ENCODE measurements at places on chromosomes 1 and 21.

GRCh38 chr1:47569681-47570470, 132.0 kb downstream of the FOXD2 start:
- DNase-seq: no peak

GRCh38 chr1:197808880-197809279, 33.6 kb upstream of the DENND1B start:
- no peak for DNase-seq

DNA sequence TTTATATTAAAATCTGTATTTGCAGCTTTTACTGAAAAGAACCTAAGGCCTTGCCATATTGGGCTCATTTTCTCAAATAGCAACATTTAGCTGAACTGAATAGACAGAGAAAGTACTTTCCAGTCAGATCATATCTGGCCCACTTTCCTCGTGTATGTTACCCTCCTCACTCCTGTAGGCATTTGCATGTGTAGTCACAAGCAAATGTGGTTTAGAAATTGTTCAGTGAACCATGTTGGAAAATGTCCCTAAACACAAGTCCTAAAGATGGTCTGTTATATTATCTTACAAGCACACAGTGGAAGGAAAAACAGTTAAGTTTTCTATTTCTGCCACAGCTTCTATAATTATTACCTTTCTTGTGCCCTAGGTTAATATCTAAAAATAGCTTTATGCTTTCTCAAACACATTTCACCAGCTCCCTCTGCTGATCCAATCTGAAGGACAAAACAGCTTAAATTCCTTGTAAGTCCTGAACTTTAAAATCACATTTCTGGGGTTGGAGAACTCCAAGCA, 606 bp upstream of the FMO4 start:
- no peak for DNase-seq

DNA sequence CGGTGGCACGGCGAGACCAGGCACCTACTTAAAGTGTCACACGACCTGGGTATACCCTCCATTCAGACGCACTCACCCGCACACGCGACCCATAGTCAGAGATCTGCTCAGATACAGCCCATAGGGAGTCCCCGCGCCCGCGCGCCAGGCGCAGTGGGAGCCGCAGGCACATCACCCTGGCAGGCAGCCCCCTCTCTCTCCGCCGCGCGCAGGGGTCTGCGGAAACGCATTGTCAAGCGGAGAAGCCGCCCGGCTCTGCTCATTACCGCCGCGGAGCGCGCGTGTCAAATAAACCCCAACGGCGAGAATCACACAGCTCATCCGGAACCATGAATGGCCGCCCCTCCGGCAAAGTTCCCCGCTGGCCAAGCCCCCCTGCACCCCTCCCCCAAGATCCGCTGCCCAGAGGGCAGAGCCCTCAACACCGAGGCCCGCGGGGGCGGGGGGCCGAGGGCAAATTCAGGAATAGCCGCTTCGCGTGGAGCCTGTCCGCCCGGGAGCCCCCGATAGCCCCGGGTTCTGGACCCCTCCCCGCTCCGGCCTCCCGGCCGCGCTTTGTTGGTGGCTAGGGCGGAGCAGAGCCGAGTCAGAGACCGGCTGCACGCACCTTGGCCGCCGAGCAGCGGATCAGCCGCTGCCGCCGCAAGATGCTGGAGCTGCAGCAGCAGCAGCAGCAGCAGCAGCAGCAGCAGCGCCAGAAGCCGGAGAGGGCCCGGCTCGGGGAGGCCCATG, 522 bp downstream of the LRP8 start:
- DNase-seq: peak; percentile 47

DNA sequence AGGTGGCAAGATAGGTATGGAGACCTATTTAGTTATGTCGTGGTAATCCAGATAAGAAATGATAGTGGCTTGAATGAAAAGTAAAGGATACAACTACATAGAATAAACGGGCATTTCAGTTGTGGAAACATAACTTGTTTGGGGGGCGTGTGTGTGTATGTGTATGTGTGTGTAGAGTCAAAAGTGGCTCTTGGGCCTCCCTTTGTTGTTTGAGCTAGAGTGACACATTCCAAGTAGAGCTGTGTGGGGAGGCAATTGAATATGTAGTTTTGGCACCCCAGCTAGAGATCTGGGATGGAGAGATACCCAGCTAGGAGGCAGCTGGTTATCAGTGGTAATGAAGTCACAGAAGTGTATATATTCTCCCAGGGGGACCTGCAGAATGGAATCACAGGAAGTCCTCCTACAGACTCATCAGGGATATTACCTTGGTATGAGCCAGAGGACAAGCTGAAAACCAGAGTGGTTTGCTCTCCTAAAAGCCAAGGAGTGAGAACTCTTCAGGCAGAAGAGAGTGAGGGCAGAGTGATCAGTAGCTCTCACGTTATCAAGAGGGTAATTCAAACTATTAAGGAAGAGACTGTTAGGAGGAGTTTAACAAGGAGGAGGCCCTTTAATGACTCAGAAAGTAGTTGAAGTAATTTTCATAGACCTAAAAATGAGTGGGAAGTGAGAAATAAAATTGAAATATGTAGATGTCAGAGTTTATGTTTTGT, 5.1 kb downstream of the CR1L start:
- DNase-seq: no peak

GRCh38 chr1:62912028-62912638, 128.2 kb downstream of the ATG4C start:
- no peak for DNase-seq

- DNase-seq: no peak
Measured at GRCh38 chr1:5662744-5663126, 329.5 kb downstream of the NPHP4 start.

- DNase-seq: peak; percentile 25
Measured at GRCh38 chr1:152189657-152190442, 30.8 kb upstream of the RPTN start.

DNA sequence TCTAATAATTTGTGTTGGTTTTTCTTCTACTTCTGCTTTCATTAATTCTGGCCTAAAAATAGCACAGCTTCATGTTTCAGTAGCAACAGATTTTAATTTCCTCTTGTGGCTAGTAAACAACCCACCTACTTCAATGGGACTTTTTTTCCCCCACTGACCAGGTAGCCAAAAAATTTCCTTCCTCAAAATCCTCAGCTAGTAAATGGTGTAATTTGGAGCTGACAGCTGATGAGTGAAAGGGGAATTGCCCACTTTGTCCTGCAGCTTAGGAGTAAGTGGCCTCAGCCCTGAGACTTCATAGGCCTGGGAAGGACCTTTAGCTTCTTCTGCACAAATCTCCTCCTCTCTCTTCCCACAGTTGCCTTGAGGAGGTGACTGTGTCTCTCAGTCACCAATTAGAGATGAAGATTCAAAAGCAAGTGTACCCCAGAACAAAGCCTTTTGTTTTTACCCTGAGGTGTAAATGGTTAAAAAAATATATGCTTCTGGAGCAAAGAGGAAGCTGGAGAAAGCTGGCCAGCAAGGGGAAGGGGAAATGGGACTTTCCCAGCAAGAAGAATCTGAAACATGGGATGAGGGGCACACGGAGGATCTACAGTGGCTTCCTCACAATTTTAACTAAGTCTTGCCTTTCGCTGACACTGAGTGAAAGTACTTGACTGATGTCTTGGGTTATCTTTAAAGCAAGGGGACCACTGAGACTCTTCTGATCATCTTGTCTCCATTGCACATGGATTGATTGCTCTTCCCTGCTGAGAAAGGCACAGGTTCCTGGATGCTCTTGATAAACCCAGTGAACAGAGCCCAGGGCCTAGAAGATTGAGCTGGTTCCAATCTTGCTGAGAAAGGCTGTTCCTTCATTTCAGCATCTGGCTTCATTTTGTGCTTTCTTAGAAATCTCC, 35.8 kb upstream of the VCAM1 start:
- no peak for DNase-seq

DNA sequence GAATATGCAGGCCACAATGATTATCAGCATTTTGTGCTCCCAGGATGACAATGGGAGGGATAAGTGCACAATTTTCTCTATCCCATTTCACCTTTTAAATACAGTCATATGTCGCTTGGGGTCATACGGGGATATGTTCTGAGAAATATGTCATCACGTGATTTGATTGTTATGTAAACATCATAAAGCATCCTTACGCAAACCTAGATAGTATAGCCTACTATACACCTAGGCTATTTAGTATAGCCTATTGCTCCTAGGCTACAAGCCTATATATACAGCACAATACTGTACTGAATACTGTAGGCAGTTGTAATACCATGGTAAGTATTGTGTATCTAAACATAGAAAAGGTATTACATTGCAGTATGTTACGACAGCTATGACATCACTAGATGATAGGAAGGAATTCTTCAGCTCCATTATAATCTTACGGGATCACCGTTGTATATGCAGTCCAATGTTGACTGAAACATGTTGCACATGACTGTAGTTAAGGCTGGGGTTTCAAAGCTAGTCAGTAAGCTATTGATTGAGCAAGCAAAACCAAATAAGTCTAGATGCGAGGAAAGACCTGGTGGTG, 18.9 kb downstream of the RUSC1 start:
- DNase-seq: no peak

GRCh38 chr1:111082421-111083203, 57.3 kb downstream of the DRAM2 start:
- DNase-seq: no peak

- DNase-seq: peak; percentile 80
Measured at GRCh38 chr1:150560576-150561253, 11.5 kb downstream of the ADAMTSL4 start.

GRCh38 chr1:223553957-223554356, 111.5 kb downstream of the CAPN8 start:
- DNase-seq: no peak

DNA sequence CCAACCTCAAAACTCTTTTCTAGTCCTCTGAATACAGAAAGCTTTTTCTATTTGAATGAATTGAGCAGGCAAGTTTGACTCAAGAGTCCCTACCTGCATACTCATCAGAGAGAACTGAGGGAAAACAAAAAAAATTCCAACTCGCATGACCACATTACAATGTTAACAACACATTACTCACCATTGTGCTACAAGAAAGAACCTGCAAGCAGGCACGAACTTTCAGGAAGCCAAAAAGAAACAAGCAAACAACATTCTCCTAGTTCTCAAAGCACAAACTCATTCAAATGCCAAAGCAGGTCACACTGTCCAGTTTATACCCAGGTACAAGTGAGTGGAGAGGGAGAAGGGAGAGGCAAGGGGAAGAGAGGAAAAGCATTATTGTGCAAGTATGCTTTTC, 14.6 kb downstream of the OTUD7B start:
- DNase-seq: no peak

DNA sequence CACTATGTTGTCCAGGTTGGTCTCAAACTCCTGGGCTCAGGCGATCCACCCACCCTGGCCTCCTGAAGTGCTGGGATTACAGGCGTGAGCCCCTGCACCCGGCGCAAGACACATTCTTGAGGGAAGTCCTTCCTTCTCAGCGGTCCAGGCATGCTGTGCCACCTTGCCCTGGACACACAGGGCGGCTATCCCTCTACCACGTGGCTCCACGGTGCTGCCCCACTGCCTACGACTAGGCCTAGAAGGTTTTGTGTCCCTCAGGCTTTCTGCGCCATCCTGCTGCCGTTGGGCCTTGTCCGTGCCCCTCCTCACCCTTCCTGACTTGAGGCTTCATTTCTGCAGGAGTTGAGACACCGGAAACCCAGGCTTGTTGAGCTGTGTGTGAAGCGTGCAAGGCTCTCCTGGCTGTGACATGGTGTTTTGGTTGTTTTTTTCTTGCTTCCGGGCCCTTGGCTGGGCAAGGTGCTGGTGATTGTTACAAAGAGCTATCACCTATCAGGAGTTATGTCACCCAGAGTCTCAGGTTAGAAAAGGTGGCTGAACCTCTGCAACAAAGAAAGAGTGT, 13.9 kb downstream of the C1orf174 start:
- DNase-seq: no peak

DNA sequence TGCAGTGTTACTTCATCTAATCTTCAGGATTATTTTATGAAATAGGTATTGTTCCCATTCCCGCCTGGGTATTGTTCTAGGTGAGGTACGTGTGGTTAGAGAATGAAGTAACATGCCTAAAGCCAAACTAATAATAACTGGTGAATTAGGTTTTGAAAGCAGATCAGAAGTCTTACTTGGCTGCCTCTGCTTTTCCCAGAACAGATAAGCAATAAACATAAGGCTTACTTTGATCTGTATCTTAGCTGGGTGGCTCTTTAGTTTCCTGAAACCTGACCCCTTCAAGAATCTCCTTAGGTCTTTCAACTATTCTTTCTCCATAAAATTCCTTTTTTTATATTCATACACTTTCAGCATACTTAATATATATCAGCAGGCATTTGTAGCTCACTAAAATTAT, 65.3 kb downstream of the VAV3 start:
- DNase-seq: no peak

DNA sequence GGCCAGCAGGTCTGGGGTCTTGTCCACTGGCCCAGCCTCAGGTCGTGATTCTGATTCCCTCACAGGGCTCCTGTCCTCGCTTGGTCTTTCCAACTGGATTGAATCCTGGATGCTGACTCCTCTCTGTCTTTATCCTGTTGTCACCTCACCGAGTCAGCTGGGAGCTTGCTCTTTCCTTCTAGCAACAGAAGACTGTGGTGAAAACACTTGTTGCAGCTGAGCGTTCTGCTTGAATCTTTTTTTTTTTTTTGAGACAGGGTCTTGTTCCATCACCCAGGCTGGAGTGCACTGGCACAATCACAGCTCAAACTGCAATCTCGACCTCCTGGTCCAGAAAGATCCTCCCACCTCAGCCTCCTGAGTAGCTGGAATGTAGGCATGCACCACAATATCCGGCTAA, 8.0 kb upstream of the WNT4 start:
- DNase-seq: no peak

DNA sequence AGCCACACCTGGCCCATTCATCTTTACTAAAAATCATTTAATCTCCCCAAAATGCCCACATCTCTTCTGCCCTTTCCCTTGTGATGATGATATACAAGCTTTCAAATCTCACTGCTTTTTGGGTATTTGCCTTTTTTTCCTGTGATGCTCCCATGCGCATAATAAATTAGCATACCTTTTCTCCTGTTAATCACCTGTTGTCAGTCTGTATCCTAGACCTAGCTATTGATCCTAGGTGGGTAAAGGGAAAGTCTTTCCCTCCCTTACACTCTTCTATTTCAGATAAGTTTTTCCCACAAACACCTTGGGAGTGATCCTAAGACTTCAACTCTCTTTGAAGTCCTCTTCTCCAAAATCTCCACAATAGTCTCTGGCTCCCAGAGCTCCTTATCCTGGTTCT, 12.0 kb upstream of the SLC35A3 start:
- DNase-seq: no peak

GRCh38 chr1:172781513-172782140, 122.7 kb downstream of the FASLG start:
- no peak for DNase-seq

GRCh38 chr1:147472966-147473732, 68.2 kb upstream of the BCL9 start:
- no peak for DNase-seq

- DNase-seq: no peak
Measured at GRCh38 chr1:227785805-227786671, 29.4 kb upstream of the PRSS38 start.

DNA sequence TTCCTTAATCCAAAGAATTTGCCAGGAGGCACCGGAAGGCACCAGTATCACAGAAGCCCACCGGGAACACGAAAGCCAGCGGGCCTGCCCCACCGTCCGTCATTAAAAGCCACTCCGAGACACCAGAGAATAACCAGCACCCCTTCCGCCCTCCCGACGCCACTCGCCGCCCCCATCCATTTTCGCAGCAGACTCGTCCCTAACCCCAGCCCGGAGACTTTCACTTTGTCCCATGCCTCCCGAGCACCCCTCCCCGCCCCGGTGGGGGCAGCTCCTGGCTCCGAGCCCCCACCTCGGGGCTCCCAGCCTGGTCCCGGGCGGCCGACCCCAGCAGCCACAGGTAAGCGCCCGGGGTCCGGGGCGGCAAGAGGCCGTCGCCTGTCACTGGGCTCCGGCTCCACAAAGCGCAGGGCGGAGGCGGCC, 105.4 kb downstream of the SLC45A1 start:
- peak; percentile 23 for DNase-seq
